ENCODE measurements at places on chromosomes 7 and 10.
A peak's percentile ranks its signal among the peaks of the same experiment; 100 is the strongest.

GRCh38 chr7:115976651-115977050, 53.9 kb downstream of the TFEC start:
- DNase-seq: no peak

- peak; percentile 71 for DNase-seq
These were observed 26.6 kb upstream of the ASCC1 start for GRCh38 chr10:72242675-72243074.

DNA sequence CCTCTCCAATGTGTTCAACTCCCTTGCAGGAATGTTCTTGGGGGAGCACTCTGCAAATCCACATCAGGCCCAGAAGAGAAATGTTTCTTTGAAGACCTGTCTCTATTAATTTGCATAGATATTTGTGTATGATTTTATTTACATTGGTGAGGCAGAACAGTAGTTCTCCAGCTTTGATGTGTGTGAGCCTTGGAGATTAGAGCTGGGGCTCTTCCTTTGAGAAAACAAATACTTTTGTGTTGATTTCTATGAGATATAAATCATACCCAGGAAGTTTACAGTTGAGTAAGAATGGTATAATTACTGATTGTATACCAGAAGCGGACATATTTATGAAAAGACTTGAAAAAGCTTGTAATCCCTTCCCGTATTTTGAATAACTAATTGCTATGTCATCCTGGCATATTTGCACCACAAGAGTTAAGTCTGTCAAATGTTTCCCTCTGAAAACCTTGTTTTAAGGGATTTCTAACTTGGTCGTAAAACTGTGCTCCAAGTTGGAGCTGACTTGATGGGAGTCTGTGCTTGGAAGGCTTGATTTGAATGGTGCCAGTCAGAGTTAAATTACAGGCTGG, 468.5 kb downstream of the LRMDA start:
- no peak for DNase-seq

- DNase-seq: no peak
These were observed 151.0 kb downstream of the CHN2 start for GRCh38 chr7:29345590-29345989.

DNA sequence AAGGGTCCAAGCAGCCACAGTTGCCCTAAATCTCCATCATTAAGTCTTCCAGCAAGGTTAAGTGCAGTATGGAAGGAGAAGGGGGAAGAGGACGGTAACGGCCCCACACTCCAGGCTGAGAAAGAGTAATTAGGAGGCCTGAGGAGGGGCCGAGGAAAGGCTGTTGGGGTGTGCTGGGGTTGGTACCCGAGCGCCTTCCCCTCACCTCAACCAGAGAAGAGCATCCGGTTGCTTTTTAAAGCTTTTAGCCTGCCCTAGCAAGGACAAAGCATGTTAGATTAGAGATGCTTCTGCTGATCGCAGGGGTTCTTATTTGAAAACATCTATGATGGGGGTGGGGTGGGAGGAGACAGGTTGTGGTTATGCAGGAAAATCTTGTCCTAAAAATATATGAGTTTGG, 9.0 kb upstream of the ZSCAN21 start:
- DNase-seq: no peak

- DNase-seq: peak; percentile 99
These were observed 7.3 kb downstream of the FGFBP3 start for GRCh38 chr10:91901784-91902677.

DNA sequence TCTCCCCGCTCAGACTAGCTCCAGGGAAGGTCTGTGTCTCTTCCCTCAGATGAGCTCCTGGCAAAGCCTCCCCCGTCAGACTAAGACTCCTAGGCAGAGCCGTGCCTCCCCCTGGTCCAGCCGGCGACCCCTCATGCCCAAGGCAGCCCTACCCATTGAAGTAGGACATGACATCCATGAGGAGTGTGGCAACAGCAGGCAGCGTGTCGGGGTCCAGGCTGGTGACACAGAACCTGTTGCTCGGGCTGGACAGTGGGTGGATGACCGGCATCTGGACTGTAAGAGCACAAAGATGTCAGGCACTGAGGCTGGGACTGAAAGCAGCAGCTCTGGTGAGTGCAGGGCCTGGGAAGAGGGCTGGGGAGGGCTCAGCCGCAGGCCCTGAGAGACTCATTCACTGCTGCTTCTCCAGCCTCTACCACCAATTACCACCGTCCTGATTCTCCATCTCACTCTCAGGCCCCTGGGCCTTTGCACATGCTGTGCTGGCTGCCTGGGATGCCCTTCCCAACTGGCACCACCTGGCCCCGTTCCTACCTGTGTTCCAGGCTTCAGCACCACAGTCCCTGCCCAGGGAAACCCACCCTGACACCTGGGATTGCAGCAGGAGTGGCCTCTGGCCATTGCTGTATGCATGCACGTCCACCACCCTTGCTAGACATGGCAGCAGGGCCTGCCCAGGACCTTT, 2.8 kb downstream of the PVRIG start:
- no peak for DNase-seq

DNA sequence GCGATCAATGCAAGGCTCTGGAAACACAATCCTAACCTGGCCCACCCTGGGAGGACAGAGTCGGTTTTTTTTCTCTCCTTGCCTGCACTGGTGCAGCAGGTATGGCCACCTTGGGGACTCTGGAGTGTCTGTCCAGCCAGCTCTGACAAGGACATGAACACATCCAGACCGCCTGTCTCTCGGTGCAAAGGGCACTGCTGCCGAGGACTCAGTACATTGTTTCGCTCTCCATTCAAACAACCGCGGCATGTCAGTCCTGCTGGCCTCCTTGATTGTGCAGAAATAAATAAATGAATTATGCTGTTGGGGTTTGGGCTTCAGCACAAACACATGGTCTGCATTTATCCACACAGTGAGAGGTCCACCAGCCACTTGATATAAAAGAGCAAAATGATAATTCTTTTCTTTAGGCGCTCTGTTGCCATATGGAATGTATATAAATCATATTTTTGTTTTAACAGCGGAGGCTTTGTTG, 565.2 kb downstream of the KCNMA1 start:
- no peak for DNase-seq

- no peak for DNase-seq
These were observed 4.0 kb upstream of the GCK start for GRCh38 chr7:44193011-44193802.

- peak; percentile 13 for DNase-seq
These were observed 124.9 kb downstream of the RNLS start for GRCh38 chr10:88458209-88458608.

GRCh38 chr10:68208424-68209042, 23.4 kb downstream of the ATOH7 start:
- DNase-seq: peak; percentile 79

- DNase-seq: no peak
These were observed 91.4 kb downstream of the ZNF438 start for GRCh38 chr10:30940256-30940655.

GRCh38 chr10:19971343-19972052, 155.3 kb downstream of the PLXDC2 start:
- no peak for DNase-seq

- DNase-seq: no peak
These were observed 187.4 kb downstream of the NEBL start for GRCh38 chr10:20709708-20710107.

GRCh38 chr10:27614776-27615175, 110.7 kb downstream of the RAB18 start:
- DNase-seq: no peak

- DNase-seq: no peak
These were observed 171.8 kb downstream of the SEMA3A start for GRCh38 chr7:84022684-84023308.

DNA sequence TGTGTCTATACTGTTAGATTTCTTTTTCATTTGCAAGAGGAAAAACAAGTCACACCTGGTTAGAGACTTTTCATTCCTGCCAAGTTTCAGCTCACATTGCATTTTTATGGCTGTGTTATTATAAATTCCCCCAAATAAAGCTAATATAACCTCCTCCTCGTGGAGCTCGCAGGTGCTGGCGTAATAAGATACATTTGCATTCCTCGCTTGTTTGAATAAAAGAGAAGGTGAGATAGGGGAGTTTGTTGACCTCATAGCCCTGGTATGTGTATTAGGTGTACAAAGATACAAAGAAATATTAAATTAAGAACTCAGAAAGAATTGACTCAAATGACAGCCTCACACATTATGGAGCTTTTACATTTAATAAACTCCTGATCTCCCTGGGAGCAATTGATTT, 257.7 kb upstream of the SP8 start:
- DNase-seq: no peak

DNA sequence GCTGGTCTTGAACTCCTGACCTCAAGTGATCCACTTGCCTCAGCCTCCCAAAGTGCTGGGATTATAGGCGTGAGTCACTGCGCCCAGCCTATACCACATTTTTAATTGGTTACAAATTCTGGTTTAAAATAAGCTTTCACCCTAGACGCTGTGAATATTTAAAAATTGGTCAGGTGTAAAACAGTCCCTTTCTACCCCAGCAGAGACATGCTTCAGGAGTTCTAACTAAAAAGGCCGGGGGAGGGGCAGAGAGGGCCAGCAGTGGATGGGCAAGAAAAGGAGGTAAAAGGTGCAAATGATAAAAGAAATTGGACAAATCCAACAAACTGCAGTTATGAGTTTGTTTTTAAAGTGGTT, 70.0 kb downstream of the WAPL start:
- no peak for DNase-seq

GRCh38 chr7:157518514-157519175, 181.8 kb downstream of the DNAJB6 start:
- DNase-seq: no peak

GRCh38 chr7:17302575-17303142, 4.2 kb downstream of the AHR start:
- peak; percentile 10 for DNase-seq

DNA sequence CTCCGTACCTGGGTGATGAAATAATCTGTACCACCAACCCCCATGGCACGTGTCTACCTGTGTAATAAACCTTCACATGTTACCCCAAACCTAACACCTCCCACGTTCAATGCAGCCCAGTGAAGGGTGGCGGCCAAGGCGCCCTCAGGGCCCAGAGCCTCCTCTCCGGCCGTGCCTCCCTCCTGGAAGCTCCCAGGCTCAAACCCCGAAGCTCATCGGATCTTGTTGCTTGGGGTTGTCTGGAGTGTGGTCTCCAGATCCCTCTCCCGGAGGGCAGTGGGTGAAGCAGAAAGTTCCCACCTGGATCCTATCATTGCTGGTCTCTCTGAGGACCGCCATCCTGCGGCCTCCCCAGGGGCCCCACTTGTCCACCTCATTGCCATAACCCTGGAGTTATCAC, 9.4 kb upstream of the KNDC1 start:
- DNase-seq: no peak

DNA sequence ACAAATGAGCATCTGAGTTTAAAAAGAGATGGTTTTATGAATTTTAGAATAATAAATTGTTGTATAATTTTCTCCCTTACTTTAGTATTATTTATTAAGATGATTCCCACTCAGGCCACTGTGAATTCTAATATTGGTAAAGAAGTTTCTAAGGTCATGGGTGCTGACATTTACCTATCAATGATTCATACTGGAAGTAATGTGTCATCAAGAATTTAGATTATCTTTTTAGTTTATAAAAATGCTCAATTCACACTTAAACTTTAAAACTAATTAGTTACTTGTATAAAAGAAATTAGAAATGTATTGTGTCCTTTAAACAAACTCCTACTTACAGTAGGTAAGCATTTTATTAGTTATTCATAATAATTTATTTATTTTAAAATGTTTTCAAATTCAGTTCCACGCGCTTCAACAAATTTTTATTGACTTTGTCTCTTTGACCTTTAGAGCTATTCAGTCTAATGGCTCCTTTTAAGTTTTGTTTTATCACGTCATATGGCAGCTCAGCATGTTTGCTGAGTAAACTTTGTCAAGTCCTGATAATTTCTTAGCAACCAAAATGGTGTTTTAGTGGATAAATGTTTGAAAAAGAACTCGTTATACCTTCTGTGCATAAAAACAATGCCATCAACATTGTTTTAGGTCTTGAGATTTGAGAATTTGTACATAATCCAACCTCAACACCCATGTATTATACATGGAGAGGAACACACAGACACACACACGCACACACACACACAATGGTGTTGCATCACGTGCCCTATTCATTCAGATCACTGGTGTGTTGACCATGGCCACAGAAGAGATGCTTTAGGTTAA, 15.1 kb upstream of the MRC1 start:
- no peak for DNase-seq

DNA sequence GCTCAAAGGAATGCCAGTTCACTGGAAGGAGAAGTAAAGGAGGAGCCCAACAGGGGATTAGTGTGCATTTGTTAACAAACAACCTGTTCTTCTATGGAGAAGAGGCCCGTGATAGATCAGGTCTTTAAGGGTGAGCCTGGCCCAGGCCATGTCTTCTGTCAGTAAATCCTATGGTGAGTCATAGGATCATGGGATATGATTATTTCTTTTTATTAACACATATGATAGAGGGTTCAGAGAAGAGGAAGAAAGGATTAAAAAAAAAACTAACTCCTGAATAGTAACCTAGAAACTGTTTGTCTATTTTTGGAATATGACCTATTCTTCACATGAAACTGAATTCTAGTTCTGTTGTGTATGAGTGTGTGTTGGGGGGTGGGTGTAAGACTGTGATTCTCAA, 70.4 kb downstream of the GPR158 start:
- no peak for DNase-seq

- no peak for DNase-seq
These were observed 279.6 kb upstream of the PITRM1 start for GRCh38 chr10:3452173-3452626.

- DNase-seq: no peak
These were observed 183.3 kb downstream of the STK31 start for GRCh38 chr7:23893176-23893941.

DNA sequence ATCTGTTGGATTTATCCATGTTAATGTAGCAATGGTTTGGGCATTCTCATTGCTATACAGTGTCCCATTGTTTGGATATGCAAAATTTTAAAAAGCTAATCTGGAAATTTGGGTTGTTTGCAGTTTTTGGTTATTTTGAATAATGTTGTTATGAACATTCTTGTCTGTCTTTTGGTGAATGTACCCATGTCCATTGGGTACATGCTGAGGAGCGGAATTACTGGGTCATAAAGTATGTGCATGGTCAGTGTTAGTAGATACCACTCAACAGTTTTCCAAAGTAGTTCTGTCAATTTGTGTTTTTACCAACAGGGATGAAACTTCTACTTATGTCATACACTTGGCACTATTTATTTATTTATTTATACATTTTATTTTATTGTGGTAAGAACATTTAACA, 153.9 kb downstream of the LRMDA start:
- DNase-seq: no peak

GRCh38 chr10:3758491-3758970, 26.5 kb downstream of the KLF6 start:
- no peak for DNase-seq

- no peak for DNase-seq
These were observed 79.6 kb downstream of the SVIL start for GRCh38 chr10:29555091-29555745.

DNA sequence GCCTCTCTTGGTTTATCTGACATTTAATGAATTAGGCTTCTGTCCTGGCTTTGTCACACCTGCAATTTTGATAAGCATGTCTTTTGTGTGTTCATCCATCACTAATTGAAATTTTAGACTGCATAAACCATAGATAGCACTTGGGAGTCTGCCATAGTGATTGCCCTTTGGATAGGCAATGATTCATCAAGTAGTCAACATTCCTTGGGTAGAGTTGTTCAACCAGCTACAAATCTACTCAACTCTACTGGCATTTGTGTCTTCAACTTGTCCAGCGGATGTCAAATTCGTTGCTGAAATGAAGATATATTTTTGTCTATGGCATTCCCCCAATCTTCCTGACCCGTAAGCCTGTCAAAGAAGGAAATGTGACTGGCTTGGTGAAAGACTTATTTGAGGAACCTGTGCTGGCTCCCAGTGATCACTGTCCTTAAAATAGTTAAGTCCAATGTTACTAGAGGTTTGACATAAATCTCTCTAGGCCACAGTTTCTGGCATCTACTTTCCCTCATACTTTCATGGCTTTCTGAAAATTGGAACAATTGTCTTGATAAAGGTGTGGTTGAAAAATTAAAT, 33.7 kb upstream of the CREB5 start:
- DNase-seq: no peak
